NCI-H2227 treated with DMSO at 0.1 percent for 48 hours (cell line): ENCODE measurements at places on chromosomes 4 and X.
A peak's percentile ranks its signal among the peaks of the same experiment; 100 is the strongest.

DNA sequence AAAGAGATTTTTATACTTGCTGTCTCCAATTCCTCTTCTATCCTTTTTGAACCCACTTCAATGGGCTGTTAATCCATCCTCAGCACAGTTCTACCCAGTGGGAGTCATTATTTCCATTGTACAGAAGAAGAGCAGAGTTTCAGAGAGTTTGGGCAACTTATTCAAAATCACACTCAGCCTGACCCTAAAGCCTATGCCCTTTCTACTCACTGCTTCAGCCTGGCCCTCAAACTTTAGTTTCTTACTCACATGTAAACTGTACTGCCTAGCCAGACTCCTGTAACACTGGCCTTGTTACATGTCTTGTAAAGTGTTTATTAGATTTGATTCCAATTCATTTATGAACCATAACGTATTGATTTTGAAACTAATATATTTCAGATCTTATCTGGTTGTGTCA lies 25.1 kb upstream of the USO1 start:
- no peak for DNase-seq

- no peak for DNase-seq
Measured at GRCh38 chr4:154593868-154594267, 3.3 kb upstream of the FGA start.

- no peak for DNase-seq
Measured at GRCh38 chrX:9942086-9942485, 25.1 kb upstream of the CLDN34 start.

DNA sequence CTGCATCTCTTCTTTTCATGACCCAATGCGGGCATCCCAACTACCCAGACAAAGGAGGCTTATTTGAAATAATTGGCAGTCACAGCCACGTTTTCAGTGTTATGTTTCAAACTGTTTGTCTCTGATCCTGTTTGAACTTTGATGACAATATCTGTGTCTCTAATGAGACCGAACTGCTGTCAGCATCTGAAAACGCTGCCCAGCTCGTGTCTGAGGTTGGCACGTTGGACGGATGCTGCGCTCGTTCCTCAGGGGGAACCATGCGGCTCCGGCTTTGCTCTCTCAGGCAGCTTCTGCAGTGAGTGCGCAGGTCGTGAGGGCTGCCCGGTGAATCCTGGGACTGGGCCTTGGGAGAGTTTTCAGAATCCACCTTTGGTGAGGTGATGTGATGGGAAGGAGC lies 58.4 kb upstream of the SORBS2 start:
- DNase-seq = peak; percentile 11

DNA sequence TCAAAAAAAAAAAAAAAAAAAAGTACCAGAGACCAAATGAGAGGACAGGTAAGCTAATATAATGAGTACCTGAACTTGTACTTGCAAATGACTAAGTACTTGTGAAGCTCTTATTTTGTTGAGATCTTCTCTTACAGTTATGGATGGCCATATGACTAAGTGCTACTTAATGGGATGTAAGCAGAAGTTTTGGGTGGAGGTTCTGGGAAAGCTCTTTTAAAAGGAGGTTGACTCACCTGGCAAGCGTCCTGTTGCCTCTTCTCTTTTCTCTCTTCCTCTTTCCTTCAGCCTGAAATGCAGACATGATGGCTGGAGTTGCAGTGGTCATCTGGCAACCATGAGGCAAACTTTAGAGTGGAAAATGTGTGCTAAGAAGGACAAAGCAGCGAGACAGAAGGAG lies 36.9 kb upstream of the MED14 start:
- DNase-seq = no peak

DNA sequence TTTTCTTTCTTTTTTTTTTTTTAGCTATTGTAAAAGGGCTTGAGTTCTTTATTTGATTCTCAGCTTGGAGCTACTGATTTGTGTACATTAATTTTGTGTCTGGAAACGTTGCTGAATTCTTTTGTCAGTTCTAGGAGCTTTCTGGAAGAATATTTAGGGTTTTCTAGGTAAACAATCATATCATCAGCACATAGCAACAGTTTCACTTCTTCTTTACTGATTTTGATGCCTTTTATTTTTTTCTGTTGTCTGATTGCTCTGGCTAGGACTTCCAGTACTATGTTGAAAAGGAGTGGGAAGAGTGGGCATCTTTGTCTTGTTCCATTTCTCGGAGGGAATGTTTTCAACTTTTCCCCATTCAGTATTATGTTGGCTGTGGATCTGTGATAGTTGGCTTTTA lies 292.2 kb downstream of the GABRG1 start:
- no peak for DNase-seq

DNA sequence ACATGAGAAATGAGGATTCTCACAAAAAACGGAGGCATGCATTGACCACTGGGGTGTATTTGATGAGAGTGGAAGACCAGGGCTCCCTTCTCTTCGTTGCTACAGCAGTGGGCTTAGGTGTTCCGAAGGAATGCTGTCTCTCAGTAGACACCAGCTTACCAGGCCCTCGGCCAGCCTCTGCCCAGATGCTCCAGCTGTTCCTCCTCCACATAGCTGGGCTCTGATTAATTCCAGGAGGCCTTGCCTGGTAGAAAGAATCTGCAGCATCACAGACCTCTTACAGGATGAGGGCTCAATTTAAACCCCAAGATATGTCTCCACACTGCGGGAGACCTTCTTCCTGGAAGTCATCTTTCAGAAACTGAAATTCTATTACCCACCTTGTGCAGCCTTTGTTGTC lies 346.6 kb upstream of the TENM3 start:
- no peak for DNase-seq
